ENCODE measurements at places on chromosomes 11 and 22.

GRCh38 chr11:95512682-95513081 lies 276.9 kb downstream of the FAM76B start:
- DNase-seq: peak; percentile 94

GRCh38 chr11:83676056-83676601 lies 390.0 kb upstream of the CCDC90B start:
- DNase-seq: no peak

DNA sequence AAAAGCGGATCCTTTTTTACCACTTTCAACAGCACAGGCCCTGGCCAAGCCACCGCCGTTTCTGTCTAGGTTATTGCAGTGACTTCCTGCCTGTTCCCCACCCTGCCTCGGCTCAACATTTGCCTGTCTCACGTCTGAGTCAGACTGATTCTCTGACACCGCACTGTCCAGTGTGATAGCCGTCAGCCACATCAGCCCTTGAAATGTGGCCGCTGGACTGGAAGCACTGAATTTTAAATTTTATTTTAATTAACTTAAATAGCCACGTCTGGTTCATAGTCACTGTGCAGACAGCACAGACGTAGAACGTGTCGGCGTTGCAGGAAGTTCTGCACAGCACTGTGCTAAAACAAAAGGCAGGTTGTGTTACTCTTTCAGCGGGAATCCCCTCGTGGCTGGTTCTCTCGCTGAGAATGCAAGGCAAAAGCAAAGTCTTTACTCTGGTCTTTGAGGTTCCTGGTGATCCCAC lies 56.3 kb upstream of the ADSL start:
- no peak for DNase-seq

GRCh38 chr11:7892840-7893254 lies 38.2 kb downstream of the OR10A6 start:
- peak; percentile 70 for DNase-seq

DNA sequence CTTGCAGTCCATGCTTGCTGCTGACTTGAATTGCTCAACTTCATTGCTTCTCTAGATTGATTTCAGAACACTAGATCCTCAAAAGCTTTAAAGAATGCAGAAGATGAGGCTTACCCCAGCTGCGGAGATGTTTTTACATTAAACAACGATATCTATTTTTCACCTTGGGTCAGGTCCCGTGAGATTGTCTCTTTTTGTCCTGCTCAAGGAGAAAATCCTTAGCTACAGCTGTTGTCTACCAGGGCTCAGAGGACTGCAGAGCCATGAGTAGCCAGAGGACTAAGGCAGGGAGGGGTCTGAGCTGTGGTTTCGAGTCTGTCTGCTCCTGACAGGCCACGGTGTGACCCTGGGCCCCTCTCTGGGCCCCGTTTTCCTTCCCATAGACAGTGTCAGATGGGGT lies 51.4 kb downstream of the PKNOX2 start:
- DNase-seq: no peak

DNA sequence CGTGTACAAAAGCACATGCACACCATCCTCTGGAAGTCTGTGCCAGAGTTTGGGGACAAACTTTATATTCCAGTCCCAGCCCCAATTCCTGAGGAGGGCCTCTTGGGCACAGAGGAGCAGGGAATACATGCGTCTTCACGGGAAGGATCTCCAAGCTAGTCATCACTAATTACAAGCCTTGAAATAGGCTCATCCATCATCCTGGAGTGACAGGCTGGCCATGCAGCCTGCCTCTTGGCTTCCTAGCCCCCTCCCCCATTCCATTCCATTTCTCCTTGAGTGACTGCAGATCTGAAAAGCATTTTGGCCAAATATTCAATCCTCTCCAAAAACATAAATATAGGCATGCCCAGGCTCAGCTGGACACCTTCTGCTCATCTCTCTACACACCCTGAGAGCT lies 24.8 kb downstream of the SERPING1 start:
- no peak for DNase-seq

- DNase-seq: no peak
Observed at GRCh38 chr11:94825481-94825880, 57.3 kb downstream of the AMOTL1 start.

DNA sequence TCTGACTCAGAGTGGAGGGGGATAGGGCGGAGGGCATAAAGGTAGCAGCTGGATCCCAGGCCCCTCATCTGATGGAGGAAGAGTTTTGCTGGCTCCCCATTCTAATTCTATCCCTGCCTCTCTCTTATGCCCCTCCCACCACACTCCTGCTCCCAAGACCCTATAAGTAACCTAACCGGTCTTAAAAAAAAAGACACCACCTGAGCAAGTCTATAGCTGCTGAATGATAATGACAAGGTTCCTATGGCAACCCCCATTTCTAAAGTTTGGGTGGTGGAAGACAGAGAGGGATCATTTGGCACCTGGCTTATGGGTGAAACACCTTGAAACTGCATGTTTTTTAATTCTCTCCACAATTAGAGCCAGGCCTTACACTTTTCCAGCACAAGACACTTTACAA lies 69.6 kb downstream of the LARGE1 start:
- DNase-seq: no peak

GRCh38 chr11:28666632-28667031 lies 558.4 kb downstream of the METTL15 start:
- peak; percentile 80 for DNase-seq

- DNase-seq: peak; percentile 18
Observed at GRCh38 chr22:17120281-17120680, 879 bp downstream of the TMEM121B start.

DNA sequence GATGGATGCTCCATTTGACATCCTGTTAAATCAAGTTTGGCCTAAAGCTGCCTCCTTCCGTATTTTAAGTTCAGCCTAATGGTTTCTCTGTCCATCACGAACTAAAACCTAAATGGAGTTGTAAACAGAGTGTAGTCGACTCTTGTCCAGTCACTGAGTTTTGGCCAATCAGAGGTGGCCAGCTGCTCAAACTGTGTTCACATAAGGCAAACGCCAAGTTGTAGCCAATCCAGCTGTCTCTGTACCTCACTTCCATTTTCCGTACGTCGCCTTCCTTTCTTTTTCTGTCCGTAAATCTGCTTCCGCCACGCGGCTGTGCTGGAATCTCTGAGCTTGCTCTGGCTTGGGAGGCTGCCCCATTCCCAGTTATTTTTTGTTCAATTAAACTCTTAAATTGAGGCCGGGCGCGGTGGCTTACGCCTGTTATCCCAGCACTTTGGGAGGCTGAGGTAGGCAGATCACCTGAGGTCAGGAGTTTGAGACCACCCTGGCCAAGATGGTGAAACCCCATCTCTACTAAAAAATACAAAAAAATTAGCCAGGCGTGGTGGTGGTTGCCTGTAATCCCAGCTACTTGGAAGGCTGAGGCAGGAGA lies 20.7 kb upstream of the CARS1 start:
- no peak for DNase-seq

GRCh38 chr11:107183953-107184352 lies 165.7 kb upstream of the GUCY1A2 start:
- DNase-seq: no peak

- DNase-seq: no peak
Observed at GRCh38 chr11:86214710-86215109, 29.8 kb upstream of the EED start.

GRCh38 chr11:35583126-35583525 lies 35.1 kb upstream of the FJX1 start:
- peak; percentile 77 for DNase-seq

All from fibroblast of skin of abdomen (primary cell).